NCI-H526 treated with DMSO at 0.1 percent for 48 hours (cell line): ENCODE measurements at places on chromosomes 1 and 21.

DNA sequence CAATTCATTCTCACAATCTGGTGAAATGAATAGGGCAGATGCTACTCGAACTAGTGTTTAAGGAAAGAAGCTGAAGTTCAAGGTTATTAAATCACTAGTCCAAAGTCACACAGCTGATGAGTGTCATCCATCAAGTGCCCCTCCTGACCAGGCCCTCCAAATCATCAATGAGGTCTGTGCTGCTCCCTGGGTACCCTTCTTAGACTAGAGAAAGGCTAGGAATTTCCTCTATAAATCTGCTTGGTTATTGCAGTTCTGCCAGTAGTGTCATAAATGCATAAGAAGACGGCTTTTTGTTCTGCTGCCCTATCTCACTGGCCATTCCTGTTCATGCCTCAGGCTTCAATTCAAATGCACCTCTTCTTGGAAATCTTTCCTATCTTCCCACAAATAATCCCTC lies 5.5 kb upstream of the KRTAP21-1 start:
- DNase-seq = no peak

DNA sequence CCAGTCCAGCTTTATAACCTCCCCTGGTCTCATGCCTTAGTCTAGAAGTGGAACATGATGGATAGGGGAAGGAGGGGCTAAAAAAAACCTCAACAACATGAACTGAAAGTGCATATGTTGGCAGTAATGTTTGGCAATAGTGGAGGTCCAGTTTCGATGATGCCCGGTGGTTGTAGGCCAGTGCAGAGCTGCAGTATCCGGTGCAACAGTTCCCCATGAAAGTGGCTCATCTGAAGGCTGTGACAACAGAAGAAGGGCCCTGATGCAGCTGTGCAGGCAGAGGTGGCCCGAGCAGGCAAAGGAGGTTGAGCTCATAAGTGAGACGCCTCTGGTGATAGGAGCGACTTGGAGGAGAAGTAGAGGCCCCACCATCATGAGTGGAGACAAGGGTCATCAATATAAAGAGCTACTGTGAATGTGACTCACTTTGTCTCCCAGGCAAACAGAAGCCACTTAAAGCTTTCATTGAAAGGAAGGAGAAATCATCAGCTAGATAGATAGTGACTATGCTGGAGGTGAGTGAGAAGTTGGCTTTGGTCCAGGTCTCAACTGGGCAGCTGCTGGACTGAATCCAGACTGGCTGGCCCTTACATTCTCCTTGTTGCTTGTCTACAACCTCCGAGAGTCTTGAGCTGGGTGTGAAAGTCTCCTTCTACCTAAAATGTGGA lies 10.2 kb upstream of the CREG1 start:
- DNase-seq = no peak

DNA sequence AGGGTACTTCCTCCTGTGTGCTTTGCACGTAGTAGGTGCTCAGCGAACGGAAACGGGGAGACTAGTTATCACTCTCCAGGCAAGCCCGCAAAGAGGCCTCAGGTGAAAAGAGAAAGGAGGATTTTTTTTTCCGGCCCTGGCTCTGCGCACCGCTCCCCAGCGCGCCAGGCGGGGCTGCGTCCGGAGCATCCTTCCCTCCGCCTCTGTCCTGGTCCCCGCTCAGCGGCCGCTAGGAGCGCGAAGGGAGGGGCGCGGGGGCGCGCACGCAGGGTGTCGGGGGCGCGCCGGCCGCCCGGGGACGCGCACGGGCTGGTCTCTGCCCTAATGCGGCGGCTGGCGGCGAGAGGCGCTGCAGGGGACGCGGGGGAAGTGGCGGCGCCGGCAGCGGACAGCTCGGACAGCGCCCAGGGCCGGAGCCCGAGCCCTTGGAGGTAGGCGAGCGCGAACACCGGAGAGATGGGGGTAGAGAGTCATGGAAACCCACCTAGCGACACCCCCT lies 42.3 kb upstream of the NFASC start:
- DNase-seq = peak; percentile 33

DNA sequence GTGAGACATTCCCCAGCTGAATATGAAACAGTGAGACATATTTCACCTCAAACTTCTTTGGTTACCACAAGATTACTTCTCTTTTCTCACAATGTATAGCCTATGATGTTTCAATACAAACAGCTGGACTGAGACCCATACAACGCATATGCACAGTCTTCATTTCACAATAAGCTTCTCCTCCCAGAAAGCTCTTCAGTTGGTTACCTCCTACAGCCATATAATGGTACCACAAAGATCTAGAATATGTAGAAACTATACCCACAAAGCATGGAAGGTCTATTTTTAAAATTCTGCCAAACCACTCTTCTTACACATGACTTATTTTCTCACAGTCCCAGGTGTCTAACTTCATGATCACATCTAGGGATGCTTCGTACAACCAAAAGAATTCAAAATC lies 70.8 kb downstream of the JAK1 start:
- DNase-seq = peak; percentile 36
